GM04504 (cell line): ENCODE measurements at places on chromosomes 12 and 14.

GRCh38 chr14:37089410-37089809 is 83.0 kb downstream of the SLC25A21 start:
- DNase-seq: no peak

DNA sequence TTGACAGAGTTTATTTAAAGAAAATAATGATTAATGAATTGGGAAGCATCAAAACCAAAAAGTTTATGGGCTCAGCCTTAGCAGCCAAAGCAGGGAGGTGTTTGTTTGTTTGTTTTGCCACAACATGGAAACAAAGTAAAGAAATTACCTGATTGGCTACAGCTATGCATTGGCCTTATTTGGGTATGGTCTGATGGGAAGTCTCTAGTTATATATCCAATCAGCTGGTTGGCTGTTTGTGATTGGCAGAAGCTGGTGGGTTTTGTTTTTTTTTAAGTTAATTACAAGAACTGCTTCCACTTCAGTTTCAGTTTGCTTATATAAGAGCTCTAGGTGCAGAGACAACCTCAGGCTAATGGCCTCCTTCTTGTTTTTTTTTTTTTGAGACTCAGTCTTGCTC is 4.6 kb upstream of the LEMD3 start:
- no peak for DNase-seq

DNA sequence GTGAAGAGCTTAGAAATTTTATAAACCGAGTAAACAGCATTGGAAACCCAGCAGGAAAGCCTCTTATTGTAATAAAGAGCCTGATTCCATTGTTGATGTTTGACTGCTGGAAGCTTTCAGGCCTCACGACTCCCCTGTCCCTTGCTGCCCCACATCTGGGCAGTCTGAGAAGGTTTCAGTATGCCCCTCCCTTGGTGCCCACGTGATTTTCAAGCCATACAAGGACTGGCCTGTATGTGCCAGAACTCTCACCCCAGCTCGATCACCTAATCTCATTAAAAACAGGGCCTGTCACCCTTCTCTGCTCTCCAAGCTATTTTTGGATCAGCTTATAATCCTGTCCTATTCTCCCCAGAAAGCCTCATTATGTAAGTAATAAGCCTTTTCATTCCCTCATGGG is 7.5 kb upstream of the PYROXD1 start:
- no peak for DNase-seq

GRCh38 chr14:73258845-73259611 is 21.7 kb downstream of the PAPLN start:
- DNase-seq: no peak

- DNase-seq: no peak
Observed at GRCh38 chr14:102315121-102315520, 4.4 kb upstream of the ZNF839 start.

GRCh38 chr12:120468821-120469449 is 613 bp downstream of the SRSF9 start:
- DNase-seq: no peak
